ENCODE measurements at places on chromosomes 3 and 15. TPM values are rescaled to one million over a fixed set of nuclear protein-coding genes. Genes with fewer than 3 reads are reported as not detected.

- DNase-seq: no peak
- H3K36me3 ChIP-seq: no peaks in the 10 kb centered on the region
- H3K27me3 ChIP-seq: no peaks in the 10 kb centered on the region
- H3K4me1 ChIP-seq: peaks cover 5% of the 10 kb centered on the region
- H3K27ac ChIP-seq: no peak overlapping the region
- no peak overlapping the region for H3K4me3 ChIP-seq
These were observed 36.1 kb upstream of the CTXND1 start for GRCh38 chr15:80288131-80288530.

GRCh38 chr3:68764554-68764953 is 167.8 kb downstream of the TAFA4 start:
- no peak overlapping the region for H3K4me3 ChIP-seq
- no peaks in the 10 kb centered on the region for H3K27me3 ChIP-seq
- H3K36me3 ChIP-seq: no peaks in the 10 kb centered on the region
- no peak overlapping the region for H3K27ac ChIP-seq
- H3K4me1 ChIP-seq: peaks cover 21% of the 10 kb centered on the region

Gene CDAN1
- 41.0 TPM for total RNA-seq

Gene UACA
- 37.8 TPM for total RNA-seq

Gene METTL6
- 27.3 TPM for total RNA-seq

Data from neural crest cell (in vitro differentiated cells).